ENCODE measurements at places on chromosomes 11 and 22.
A peak's percentile ranks its signal among the peaks of the same experiment; 100 is the strongest.

DNA sequence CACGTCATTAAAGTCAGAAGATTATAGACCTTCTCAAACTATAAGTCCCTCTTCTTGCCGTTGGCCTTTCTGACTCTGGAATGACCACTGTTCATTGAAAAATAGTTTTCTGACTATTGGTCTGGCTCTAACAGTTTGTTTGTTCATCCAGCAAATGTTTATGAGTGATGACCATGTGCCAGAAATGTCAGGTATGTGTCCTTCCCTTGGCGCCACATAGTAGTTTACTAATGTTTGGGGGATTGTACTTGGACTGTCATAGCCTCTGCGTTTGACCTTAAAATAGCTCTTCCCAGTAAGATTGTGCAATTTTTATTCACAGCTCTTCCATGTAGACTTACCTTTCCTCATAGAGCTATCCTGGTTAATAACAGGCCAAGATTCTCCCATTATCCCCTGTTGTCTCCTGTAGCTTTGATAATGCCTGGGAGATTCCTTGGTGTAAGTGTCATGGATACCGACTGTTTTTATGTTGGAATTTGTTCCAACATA, 13.7 kb downstream of the MCAM start:
- DNase-seq, result no peak

DNA sequence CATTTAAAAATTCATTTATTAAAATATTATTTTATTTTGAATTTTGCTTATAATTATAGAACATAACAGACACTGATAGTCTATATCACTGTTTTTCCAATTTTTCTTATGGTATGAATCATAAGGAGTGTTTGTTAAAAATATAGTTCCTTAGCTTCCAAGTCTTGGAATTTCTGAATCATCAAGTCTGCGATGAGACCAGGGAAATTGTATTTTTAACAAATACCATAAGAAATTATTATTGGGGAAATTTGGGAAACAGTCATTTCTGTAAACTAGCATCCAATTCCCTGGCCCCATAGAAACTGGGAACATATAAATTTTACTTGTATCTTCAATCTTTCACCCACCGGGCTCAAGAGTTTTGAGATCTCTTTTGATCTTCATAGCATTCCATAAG, 38.0 kb upstream of the PICALM start:
- DNase-seq, result no peak

GRCh38 chr22:48551716-48552268, 1275.9 kb downstream of the BRD1 start:
- no peak for DNase-seq

GRCh38 chr11:3375552-3375951, 3.4 kb downstream of the ZNF195 start:
- DNase-seq, result no peak

- peak; percentile 52 for DNase-seq
Measured at GRCh38 chr11:85694385-85694980, 8.5 kb upstream of the CCDC89 start.

DNA sequence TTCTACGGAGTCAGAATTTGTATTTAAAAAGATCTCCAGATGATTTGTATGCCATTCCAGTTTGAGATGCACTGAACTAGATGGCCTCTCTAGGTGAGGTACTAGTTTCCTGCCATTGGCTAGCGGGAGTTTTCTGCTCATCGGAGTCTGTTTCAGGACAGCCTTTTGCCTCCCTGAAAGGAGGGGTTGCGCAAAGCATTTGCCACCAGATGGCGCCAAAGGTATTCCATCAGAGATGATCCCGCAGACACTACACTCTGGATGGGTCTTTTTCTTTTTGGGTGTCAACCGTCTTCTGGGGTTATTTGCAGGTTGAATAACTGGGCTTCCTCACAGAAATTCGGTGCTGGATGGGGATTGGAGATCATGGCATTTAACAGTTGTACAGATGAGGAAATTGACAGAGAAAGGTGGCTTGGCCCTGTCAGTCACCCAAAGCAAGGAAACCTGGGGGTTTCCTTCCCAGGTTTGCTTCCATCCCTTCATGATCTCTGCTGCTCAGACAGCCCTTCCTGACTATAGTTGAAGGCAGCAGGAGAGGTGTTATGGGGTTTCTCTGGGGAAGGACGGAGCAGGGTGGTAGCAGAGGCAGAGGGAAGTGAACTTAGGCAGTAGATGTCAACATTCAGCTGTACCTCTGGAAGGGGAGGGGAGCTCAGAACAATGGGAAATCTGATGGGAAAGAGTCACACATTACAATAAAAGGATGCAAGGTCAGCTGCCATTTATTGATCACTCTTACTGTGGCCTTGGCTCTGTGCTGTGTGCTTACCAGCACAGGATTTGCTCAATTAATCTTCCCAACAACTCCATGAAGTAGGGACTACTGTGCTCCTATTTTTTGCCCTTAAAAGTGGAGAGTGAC, 81.6 kb downstream of the CCDC81 start:
- DNase-seq, result peak; percentile 75

DNA sequence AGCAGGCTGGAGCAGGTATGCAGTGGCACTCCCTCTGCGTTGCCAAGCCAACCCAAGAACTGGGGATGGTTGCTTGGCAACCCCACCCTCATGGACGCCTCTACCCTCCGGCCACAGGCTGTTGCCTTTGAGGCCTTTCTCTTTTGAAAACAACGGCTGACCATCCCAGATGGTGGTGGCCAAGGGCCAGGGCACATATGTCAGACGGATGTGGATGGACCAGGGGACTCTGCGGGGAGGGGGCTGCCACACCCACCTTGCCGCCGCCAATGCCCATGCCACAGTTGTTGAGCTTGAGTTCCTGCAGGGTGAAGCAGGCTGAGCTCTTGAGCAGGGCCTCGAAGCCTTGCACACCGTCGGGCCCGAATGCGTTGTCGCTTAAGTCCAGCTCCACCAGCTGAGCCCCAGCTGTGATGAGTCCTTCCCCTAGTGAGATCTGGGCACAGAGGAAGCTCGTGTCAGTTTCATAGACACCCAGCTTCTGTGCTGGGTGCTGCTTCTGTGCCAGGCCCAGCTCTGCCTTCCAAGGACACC, 21.5 kb downstream of the RANGAP1 start:
- no peak for DNase-seq

DNA sequence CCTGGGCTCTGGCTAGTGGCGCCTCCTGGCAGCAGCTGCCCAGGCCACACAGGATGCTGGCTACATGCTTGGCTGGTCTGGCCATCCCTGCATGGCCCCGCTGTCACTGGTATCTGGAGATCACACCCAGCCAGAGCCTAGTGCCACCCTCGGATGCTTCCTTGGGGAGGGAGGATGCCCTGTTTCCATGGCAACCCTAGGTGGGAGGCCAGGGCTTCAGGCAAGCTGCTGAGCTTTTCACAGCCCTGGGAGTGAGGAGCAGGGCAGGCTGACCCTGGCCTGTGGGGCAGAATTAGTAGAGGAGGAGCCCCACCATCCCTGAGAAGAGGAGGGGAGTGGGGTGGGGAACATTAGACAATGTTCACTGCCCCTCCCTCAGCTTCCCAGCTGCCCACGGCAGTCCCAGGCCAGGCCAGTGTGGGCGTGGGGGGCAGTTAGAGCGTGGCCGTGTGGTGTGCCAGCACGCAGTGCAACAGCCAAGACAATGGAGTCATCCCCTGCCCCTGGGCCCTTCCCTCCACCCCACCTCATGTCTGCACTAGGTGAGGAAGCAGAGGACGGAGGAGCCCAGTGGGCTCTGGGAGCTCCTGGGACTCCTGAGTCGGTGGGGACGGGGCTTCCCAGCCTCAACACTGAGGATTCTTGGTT, 50.4 kb downstream of the PARVB start:
- no peak for DNase-seq

GRCh38 chr11:31940371-31941037, 129.4 kb upstream of the PAX6 start:
- DNase-seq, result no peak

- DNase-seq, result no peak
Measured at GRCh38 chr22:45087802-45088201, 75.9 kb upstream of the NUP50 start.

GRCh38 chr11:116732271-116733042, 40.3 kb downstream of the BUD13 start:
- DNase-seq, result peak; percentile 57

DNA sequence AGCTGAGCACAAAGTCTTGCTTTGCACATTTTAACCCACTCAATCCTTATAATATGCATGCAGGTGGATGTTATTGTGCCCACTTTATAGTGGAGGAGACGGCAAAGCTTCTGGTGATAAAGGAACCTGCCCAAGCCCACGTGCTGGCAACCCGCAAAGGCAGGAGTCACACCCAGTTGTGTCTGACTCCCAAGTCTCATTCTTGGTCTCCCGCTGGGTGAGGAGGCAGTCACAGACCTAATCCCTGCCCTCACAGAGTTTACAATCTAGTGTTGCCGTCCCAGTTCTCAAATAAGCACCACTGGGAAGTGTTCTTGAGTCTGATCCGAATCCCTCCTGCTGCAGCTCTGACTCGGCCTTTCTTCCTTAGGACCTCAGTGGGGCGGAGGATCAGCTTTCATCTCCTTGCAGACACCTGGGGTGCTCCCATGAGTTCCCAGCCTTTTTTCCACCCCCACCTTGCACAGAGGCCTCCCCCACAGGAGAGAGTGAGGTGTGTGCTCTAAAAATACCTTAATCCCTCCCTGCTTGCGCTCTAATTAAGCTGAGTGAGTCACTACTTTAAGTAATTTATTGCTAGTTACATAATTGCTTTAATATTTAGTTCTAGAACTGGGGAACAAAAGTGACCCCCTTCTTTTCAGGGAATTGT, 15.1 kb downstream of the PDE2A start:
- no peak for DNase-seq

- DNase-seq, result peak; percentile 40
Measured at GRCh38 chr11:121929581-121929980, 186.4 kb downstream of the BLID start.

DNA sequence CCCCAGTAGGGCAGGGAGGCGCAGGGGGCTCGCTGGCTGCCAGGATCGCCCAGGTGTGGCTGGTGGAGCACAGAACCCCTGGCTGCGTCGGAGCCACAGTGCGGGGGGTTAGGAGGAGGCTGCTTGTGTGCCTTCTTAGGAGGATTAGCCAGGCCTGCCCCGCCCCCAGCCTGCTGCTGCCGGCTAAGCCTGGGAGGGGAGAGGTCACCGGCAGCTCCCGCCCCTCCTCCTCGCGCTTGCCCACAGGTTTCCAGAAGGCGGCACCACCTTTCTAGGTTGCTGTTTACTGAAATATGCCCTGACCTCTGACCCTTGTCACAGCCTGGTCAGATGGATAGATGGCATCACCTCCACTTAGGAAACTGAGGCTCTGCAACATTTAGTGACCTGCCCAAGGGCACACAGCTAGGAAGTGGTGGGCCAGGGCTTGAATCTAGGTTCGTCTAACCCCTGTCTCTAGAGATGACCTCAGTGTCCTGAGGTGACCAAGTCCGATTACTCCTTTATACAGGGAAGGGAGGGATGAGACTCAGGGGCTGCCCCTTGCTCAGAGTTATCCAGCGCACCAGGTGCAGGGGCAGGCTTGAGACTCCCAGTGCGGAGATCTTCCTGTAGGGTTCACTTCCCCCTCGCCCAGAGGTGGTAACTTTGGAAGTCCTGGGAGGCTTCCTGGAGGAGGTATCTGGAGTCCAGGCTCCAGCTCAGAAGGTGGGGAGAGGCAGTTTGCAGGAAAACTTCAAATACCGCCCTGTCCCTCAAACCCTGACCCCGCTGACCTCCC, 44.0 kb downstream of the MYO7A start:
- DNase-seq, result no peak

DNA sequence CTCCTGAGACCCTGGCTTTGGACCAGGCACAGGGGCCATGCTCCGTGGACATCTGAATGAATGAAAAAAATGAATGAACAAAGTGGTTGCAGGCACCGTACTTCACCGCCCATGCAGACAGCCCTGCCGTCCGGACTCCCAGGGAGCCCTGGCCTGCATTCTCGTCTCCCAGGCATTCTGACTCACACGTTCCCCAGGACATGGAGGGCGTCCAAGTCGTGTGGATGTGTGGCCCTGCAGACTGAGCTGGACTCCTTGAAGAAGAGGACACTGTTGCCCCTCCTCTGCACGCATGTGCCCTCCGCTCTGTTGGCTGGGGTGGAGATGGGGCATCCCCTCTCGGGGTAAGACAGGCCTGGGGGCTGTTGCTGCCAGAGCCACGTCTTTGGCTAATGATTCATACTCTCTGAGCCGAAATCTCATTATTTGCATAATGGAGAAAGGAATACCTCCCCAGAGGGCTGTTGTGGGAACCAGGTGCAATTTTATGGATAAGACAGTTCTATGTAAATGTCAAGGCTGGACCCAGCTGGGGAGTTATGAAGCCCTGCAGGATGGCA, 49.7 kb downstream of the RTL6 start:
- DNase-seq, result no peak

- no peak for DNase-seq
Measured at GRCh38 chr11:81897639-81898038, 836.0 kb downstream of the FAM181B start.

DNA sequence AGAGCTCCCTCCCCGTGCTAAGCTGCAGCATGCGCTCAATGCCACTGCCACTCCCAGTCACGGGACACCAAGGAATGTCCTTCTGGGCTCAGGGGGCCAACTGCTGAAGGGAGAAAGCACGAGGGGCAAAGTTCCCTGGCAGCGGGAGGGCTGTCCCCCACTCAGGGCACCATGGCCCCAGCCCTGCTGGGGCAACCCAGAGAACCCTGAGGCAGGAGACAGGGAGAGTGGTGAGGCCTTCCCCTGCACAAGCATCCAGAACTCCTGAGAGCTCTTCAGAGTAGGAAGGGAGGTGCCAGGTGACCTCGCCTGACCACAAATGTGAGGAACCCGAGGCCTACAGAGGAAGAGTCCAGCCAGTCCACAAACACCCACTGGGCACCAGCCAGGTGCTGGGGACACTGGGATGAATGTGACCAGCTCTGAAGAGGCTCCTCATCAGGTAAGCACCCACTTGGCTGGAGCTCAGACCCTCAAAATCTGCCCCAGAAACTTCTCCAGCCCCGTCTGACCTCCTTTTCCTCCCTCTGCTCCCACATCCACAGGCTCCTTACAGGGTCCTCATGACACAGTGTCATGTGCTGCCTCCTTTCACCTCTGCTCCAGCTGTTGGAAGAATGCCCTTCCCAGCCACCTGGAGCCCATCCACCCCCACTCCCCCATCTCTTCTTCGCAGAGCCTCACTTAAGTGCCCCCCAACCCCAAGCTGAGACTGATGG, 15.6 kb downstream of the GDPD5 start:
- no peak for DNase-seq

DNA sequence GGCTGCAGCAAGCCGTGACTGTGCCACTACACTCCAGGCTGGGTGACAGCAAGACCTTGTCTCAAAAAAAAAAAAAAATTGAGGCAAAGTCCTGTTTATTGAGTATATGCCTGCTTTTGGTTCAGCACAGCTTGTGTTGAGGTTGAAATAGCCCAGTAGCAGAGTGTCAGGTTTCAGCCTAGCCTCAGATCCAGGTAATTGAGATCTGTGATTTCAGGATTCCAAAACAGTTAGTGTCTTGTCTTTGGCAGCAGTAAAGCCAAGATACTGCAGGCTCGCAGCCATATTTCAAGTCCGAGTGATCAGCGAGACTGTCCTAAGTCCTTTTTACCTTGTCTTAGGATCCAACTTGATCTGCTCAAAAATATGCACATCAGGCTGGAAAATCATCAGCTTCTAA, 27.0 kb downstream of the CUL5 start:
- DNase-seq, result no peak

- DNase-seq, result no peak
Measured at GRCh38 chr22:34897126-34897525, 168.8 kb upstream of the ISX start.

- no peak for DNase-seq
Measured at GRCh38 chr22:37929390-37929789, 23.3 kb downstream of the MICALL1 start.

- no peak for DNase-seq
Measured at GRCh38 chr11:26204839-26205238, 127.1 kb upstream of the ANO3 start.

Measured in SK-N-DZ (cell line).